Heart left ventricle (tissue), 16 donors: ENCODE measurements at places on chromosomes 11 and 22. TPM values are rescaled to one million over a fixed set of nuclear protein-coding genes. Genes with fewer than 3 reads are reported as not detected.

The ALDH3B2 gene
- not detected for total RNA-seq

The SCGB1C1 gene
- not detected for total RNA-seq

The ZC3H12C gene
- total RNA-seq = 13.8 TPM

The POU2AF2 gene
- total RNA-seq = not detected

The CNGA4 gene
- total RNA-seq = not detected

DNA sequence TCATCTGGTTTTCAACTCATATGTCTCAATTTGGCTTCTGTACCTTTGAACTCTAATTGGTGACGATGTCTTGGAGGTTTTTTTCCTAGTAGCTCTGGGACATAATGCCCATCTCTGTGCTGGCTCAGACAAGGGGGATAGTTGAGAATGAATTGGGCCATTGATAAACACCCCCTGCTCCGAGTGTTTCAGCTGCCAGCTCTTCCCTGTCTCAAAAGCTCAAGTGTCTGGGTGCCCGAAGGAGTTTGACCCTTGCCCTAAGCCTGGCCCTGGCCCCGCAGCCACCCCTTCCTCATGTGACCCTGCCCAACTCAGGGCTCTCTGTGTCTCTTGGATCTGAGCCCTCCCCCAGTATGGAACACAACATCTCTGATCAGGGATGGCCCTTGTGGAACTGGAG, 3.0 kb downstream of the INSC start:
- no peaks in the 10 kb centered on the region for H3K36me3 ChIP-seq
- peaks cover 5% of the 10 kb centered on the region for H3K4me1 ChIP-seq
- H3K27ac ChIP-seq = no peak overlapping the region
- H3K4me3 ChIP-seq = no peak overlapping the region

DNA sequence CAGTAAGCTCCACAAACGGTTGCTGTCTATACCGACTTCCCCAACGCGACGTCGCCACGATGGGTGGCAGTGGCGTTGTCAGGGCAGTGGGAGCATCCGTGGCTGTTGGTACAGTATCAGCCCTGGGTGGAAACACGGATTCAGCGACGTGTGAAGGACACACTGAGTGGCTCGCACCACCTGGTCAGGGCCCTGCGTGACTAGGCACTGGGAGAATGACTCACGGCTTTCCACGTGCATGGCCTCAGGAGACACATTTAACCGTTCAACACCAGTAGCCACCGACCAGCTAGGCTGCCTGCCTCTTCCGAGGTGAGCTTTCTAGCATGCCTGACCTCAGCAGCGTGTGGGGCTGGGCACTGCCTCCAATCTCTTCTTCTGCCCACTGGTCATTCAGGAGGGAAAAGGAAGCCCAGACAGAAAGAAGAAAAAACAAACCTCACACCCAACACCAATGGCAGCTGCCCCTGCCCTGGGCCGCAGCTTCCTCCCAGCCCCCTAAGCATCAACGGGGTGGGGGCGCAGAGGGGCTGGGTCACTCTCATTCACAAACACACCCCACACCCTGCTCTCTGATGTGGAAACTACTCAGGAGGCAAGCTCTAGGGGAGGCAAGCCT, 59.0 kb downstream of the MYH9 start:
- peak overlapping the region; percentile 98 for H3K27ac ChIP-seq
- peaks cover 96% of the 10 kb centered on the region for H3K4me1 ChIP-seq
- no peaks in the 10 kb centered on the region for H3K27me3 ChIP-seq

- peaks cover 14% of the 10 kb centered on the region for H3K4me1 ChIP-seq
- peaks cover 9% of the 10 kb centered on the region for H3K27me3 ChIP-seq
- H3K4me3 ChIP-seq = no peak overlapping the region
- no peak for DNase-seq
- no peak overlapping the region for H3K27ac ChIP-seq
- H3K36me3 ChIP-seq = no peaks in the 10 kb centered on the region
Observed at GRCh38 chr11:45337583-45338360, 51.6 kb upstream of the SYT13 start.

DNA sequence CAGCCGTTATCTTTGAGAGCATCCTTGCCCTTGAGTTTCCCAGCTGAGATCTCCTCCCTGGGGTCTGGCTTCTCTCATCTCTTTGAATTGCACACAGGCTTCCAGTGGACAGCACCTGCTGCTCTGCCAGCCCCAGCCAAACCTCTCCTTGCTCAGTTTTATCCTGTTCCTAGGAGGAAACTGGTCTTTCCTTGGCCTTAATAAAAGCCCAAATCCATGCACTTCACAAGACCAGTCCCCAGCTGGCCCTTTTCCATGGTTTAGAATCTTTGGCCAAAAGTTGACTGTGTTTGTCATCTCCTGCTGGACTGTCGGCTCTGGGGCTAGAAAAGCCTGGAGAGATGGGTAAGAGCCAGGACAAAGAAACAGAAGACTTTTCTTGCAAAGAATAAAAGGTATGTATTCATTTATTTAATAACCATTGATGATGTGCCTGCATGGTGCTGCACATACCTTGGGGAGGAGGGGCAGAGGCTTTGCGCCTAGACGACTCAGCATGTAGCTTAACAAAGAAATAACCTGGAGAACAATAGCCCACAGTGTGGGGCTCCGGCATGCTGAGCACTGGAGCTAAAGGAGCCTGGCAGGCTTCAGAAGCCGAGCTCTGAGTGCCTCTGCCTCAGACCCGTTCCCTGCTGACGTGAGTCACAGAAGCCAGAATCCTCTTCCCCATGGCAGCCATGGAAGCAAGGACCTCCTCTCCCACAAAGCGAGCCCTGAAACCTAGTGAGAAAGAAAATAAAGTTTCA, 319.3 kb upstream of the B3GAT1 start:
- DNase-seq = no peak
- no peak overlapping the region for H3K27ac ChIP-seq
- H3K27me3 ChIP-seq = peaks cover 3% of the 10 kb centered on the region
- peaks cover 3% of the 10 kb centered on the region for H3K4me1 ChIP-seq
- H3K36me3 ChIP-seq = no peaks in the 10 kb centered on the region

- H3K36me3 ChIP-seq = no peaks in the 10 kb centered on the region
- no peak overlapping the region for H3K4me3 ChIP-seq
- no peaks in the 10 kb centered on the region for H3K4me1 ChIP-seq
Observed at GRCh38 chr11:73940801-73941570, 9.8 kb upstream of the DNAJB13 start.

GRCh38 chr11:65491163-65491465, 7.7 kb upstream of the MALAT1 start:
- DNase-seq = no peak
- H3K27ac ChIP-seq = peak overlapping the region; percentile 98
- peak overlapping the region; percentile 2 for H3K4me3 ChIP-seq
- peaks cover 90% of the 10 kb centered on the region for H3K4me1 ChIP-seq
- no peaks in the 10 kb centered on the region for H3K36me3 ChIP-seq

GRCh38 chr11:71498091-71498490, 29.0 kb upstream of the KRTAP5-7 start:
- no peak overlapping the region for H3K4me3 ChIP-seq
- H3K27ac ChIP-seq = no peak overlapping the region
- peaks cover 14% of the 10 kb centered on the region for H3K36me3 ChIP-seq

DNA sequence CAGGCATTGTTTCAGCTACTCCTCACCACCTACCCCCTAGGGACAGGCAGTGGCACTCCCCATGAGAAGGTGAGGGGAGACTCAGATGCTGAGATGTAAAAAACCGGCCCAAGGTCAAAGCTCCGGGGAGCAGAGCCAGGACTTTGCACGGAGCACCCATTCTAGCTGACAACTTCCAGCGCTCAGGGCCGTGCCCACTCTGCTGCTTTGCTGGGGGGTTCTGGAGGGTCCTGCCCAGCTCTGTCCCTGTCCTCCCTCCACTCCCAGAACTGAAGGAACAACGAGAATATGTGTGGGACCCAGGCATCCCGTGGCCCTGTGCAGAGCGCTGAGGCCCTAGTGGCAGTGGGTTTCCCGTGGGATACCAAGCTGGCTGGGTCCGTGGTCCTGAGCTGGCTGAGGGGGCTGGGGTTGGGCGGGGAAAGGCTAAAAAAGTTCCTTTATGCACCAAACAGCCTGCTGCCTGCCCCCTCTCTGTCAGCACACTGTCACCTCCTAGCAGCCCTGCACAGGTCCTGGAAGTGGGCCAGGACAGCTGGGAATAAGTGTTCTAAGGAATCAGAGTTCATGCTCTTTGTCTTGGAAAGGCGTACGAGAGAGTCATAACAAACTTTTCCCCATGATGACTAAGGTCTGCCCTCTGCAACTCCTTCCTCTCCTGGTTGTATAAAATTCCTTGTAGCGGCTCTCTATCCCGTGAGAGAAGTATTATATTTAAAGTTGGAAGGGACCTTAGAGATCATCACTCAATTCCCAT, 1.9 kb downstream of the MS4A10 start:
- DNase-seq = peak; percentile 90
- no peaks in the 10 kb centered on the region for H3K4me1 ChIP-seq
- no peaks in the 10 kb centered on the region for H3K27me3 ChIP-seq
- H3K36me3 ChIP-seq = no peaks in the 10 kb centered on the region

DNA sequence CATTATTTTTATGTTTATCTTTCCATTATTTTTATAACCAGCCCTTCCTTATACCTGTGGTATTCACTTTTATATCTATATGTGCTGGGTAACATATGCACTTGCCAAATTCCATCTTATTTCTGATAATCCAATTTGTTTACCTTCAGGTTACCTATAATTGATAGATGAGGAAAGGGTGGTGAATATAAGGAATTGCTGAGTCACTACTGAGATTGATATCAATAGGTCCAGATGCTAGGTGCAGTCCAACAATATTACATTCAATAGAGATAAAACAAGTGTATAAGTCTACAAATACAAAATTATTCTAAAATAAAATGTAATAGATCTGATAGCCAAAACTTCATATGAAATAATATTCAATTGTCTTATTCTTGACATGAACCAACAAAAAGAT, 759.0 kb upstream of the CCDC90B start:
- H3K27me3 ChIP-seq = no peaks in the 10 kb centered on the region
- no peak overlapping the region for H3K27ac ChIP-seq
- H3K4me1 ChIP-seq = no peaks in the 10 kb centered on the region
